ENCODE measurements at places on chromosomes 7 and 10. TPM values are rescaled to one million over a fixed set of nuclear protein-coding genes. Genes with fewer than 3 reads are reported as not detected.

TMEM140 gene
- total RNA-seq, result 0.69 TPM

BEND7 gene
- total RNA-seq, result 1.8 TPM

DNA sequence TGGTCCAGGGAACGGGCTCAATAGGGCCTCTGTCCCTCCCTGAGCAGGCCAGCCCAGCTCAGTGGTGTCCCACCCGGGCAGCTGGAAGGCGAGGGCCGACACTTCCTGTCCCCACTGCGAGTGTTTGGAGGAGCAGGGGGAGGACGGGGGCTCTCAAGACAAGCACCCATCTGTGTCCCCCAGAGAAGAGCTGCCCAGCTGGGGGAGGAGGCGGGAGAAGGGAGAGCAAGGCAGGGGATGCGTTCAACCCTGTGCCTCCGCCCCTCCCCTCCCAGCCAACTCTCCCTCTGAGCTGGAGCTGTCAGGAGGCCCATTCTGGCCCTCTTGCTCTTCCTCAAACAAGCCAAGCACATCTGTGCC is 35.7 kb downstream of the ZCCHC24 start:
- DNase-seq, result no peak

DNA sequence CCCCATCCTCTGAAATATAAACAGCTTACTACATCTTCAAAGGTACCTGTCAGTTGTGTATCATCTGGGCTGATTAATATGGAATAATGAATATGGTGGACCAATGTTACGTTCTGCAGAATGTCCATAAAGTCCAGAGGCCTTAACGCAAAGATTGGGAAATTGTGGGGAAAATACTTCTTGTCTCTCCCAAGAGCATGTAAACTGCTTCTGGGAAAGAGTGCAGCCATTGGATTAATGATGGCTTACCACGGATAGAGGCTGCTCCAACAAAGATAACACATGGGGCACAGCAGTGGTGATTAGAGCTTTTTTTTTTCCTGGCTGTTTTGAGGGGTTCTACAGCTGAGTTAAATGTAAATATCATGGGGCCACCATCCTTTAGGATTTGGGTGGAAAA is 340.4 kb upstream of the AKR1E2 start:
- DNase-seq, result no peak

- peak; percentile 76 for DNase-seq
Measured at GRCh38 chr10:5563991-5564536, 39.3 kb downstream of the CALML3 start.

- no peak for DNase-seq
Measured at GRCh38 chr7:43456200-43456599, 126.7 kb upstream of the STK17A start.

NPFFR1 gene
- not detected for total RNA-seq

- no peak for DNase-seq
Measured at GRCh38 chr10:43230101-43230908, 36.6 kb downstream of the RASGEF1A start.

DNA sequence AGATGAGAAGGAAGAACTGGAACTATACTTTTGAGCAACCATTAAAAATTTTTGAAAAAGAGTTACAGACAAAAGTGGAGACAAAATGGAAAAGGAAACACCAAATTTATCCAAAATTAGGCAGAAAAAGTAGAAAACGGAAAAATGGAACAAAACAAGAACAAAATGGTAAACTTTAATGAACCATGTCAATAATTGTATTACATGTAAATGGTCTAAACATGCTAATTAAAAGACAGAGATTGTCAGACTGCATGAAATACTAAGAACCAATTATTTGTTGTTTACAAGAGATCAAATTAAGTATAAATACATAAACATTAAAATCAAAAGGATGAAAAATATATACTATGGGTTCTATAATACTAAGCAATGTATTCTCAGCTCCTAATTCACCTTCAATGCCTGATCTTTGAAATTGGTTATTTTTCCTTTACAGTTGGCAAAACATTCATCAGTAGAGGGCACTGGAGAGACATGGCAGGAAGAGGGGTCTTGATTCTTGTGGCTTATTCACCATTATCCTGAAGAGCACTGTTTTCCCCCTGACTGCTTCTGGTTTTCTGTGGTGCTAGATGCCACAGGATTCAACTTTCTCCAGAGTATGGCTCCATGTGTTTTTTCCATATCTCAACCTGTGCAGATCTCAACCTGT is 124.9 kb downstream of the ELFN1 start:
- no peak for DNase-seq

PITX3 gene
- total RNA-seq, result not detected

MAGI2 gene
- 8.9 TPM for total RNA-seq

DNA sequence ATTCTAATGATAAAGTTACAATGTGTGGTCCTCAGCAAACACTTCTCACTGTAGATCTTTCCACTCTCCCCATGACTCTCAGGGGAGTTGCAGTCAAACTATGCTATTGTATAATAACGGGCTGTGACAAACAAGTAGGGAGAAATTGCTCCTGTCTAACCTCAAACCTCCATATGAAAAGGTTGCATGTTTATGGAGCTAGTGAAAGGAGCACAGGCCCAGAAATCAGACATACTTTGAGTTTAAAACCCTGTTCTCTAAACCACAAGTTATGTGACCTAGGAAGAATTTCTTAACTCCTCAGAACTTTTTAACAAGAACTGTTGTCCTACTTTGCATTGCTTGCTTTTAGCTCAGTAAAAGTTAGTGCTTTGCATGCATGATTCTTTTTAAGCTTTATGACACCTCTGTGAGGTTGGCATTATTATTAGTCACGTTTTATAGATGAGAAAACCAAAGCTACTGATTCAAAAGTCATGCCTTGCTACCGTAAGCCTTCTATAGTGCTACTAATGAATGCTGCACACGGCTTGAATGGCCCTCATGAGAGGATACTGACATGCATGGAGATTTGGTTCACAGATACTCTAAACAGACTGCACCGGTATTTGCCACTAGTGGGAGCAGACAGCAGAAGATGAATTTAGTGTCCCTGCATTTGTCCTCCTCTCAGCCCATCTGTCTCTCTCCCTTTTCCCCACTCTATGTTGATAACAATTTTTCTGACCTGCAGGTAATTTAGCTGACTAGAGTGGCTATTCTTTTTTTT is 129.5 kb upstream of the PCGF5 start:
- DNase-seq, result peak; percentile 9

ECHDC3 gene
- 1.4 TPM for total RNA-seq

PON1 gene
- not detected for total RNA-seq

GDF2 gene
- not detected for total RNA-seq

NUTM2A gene
- 0.09 TPM for total RNA-seq

GRCh38 chr7:46775776-46776175 is 806.1 kb downstream of the TNS3 start:
- DNase-seq, result no peak

DNA sequence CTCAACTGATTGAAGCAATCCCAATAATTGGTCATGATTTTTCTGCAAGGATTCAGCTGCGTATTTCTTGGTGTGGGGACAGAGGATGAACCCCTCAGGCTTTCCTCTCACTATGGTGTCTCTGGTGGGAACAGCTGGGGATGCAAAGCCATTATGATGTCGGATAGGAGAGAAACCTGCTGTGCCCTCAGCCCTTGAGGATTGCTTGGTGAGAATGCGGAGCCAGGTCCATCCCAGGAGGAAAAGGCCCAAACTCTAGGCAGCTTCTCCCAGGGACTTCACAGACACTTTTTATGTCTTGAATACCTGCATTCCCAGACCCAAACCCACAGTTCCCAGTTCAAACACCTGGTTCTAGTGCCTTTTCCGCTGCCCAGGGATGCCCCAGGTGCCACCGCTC is 302.0 kb downstream of the WDR37 start:
- DNase-seq, result no peak

TRIM4 gene
- 24.3 TPM for total RNA-seq

ASB4 gene
- not detected for total RNA-seq

DNA sequence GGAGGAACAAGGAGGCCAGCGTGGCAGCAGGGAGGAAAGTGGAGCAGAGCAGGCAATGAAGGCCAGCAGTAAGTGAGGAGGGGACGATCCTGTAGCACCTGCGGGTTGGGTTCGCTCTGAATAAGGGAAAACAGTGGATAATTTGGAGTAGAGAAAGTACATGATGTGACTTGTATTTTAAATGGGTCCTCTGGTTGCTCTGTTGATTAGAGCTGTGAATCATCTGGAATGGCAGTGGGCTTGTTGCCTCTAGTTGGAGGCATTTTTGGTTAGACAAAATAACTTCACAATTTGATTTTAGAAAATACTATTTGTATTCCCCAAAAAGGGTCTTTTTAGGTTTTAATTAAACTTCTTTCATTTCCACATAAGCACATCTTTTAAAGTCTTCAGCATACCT is 277.4 kb downstream of the ARL4A start:
- no peak for DNase-seq

DNA sequence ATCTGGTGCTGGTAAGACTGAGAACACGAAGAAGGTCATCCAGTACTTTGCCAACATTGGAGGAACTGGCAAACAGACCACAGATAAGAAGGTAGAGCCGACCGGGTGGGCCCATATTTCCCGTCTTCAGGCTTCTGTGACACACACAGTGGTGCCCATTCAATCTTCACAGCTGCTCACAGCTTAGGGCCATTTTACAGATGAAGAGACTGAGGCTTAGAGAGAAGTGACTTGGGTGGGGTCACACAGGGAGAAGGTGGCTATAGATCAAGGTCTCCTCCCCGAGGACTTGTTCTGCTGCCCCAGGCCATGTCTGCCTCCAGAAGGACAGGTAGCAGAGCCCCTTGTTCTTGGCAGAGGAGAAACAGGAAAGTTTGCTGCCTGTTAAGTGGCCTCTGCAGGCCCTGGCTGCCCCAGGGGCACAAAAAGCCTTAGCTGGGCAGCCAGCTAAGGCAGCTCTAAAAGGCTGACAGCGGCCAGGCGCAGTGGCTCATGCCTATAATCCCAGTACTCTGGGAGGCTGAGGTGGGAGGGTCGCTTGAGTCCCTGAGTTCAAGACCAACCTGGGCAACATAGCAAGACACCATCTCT is 22.6 kb upstream of the MYH16 start:
- DNase-seq, result no peak

TMEM236 gene
- total RNA-seq, result 0.15 TPM

- DNase-seq, result no peak
Measured at GRCh38 chr7:90163534-90163933, 9.3 kb downstream of the STEAP1 start.

DNA sequence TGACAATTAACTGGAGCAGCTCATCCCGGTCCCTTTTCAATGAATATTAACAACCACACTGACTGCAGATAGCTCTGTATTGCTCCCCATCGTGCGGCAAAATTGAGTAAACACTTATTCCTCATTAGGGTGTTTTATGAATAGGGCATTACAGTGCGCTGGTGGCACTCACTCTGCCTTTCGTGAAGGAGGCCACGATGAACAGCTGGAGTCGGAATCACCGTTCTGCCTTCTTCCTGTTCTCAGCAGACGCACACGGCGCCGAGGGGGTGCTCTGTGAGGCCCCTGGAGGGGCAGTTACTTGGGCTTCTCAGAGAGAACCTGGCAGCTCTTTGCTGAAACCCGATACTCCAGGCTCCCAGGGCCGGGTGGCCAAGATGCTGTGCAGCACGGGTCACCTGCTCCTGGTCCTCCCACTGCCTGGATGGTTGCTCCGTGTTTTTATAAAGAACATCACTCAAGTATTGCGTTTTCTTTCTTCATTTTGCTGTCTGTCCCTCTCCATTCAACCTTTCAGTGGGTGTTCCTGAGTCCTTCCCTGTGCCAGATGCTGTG is 241.9 kb downstream of the GLRX3 start:
- no peak for DNase-seq

- no peak for DNase-seq
Measured at GRCh38 chr10:19498393-19499290, 317.6 kb upstream of the PLXDC2 start.

IGF2BP3 gene
- total RNA-seq, result 26.7 TPM

DNA sequence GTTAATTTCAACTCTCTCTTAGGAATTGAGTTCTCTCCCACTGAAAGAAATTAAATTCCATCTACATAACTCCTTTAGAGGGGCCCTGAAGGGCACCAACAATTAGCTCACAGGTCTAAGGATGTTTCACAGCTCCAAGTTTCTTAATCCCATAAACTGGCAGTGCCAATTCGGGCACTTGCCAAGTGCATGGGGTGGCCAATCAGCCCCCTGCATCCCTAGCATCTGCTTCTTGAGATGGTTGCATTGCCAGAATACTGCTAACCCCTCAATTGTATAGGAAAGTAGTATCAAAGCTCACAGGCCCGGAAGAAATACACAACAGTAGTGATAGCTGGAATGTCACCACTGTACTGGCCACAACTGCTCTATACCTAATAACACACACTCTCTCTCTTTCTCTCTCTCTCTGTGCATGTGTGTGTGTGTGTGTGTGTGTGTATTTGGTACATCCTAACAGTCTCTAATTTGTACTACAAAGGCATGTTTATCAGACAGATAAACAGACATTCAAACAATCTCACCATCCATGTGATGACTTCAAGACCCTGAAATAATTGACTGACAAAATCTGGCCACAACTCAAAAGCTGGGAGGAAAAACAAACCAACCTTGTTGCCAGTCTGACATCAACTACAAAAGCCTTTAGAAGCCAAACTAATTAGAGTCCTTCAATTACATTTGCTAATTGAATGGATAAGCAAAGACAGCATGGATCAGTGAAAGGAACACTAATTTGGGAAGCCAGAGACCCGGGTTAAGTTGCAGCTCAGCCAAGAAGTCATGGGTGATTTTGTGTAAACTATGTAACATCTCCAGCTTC is 27.8 kb downstream of the HIBADH start:
- no peak for DNase-seq

NANOS1 gene
- 0.09 TPM for total RNA-seq

GRCh38 chr10:34854147-34854601 is 39.1 kb upstream of the PARD3 start:
- peak; percentile 60 for DNase-seq

DLX6 gene
- total RNA-seq, result not detected

DNA sequence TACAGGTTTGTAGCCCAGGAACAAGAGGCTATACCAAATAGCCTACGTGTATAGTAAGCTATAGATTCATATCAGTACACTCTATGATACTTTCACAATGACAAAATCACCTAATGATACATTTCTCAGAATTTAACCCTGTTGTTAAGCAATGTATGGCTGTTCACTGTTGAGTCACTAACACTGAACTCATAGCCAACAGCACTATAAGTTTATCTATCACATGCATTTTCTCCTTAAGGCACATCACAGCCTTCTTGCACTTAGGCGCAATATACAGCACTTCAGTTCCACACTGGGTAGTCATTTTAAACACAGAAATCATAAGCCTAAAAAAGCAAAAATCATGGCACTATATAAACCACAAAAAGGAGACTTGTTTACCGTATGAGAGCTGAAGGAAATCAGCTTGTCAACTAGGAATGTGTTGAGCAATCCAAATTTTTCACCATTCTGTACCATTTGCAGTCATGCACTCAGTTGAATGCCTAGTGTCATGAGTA is 45.6 kb downstream of the ZNF438 start:
- peak; percentile 36 for DNase-seq

- DNase-seq, result no peak
Measured at GRCh38 chr10:21527598-21528235, 2.2 kb upstream of the SKIDA1 start.

GNG11 gene
- 30.6 TPM for total RNA-seq

ZPBP gene
- total RNA-seq, result not detected

GRCh38 chr7:149495785-149496641 is 1.6 kb downstream of the ZNF746 start:
- peak; percentile 75 for DNase-seq
